ENCODE measurements at places on chromosomes 12 and 14.

- no peak for DNase-seq
These were observed 162.9 kb downstream of the GLT1D1 start for GRCh38 chr12:129016159-129016558.

- no peak for DNase-seq
These were observed 14.9 kb upstream of the FIGNL2 start for GRCh38 chr12:51863363-51863932.

DNA sequence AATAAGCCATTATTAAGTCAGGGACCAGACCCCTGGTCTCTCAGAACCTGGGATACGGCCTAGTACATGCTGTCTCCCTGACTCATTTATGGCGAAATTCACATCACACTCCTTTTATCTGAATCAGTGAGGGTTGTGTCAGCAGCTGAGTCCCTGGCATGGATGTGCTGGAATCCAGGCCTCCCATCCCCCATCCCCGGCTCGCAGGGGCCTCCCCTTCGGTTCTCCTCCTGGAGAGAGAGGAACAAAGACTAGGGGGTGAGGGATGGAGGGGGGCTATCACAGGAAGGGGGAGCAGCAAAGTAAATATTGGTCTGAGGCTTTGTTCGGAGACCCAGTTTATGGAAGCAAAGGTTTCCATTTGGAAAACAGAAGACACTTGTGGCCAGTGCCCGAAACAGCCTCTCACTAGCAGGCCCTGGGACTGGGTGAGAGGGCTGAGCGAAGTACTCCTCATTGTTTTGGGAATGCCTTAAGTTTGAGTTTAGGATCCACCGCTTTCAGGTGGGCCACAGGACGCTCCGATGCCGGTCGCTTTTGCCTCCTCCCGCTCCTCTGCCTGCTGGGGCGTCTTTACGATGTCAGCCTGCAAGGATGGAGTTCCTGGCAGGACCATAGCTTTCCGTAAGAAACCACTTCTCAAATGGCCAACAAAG lies 145.0 kb downstream of the PRKCH start:
- DNase-seq, result no peak

DNA sequence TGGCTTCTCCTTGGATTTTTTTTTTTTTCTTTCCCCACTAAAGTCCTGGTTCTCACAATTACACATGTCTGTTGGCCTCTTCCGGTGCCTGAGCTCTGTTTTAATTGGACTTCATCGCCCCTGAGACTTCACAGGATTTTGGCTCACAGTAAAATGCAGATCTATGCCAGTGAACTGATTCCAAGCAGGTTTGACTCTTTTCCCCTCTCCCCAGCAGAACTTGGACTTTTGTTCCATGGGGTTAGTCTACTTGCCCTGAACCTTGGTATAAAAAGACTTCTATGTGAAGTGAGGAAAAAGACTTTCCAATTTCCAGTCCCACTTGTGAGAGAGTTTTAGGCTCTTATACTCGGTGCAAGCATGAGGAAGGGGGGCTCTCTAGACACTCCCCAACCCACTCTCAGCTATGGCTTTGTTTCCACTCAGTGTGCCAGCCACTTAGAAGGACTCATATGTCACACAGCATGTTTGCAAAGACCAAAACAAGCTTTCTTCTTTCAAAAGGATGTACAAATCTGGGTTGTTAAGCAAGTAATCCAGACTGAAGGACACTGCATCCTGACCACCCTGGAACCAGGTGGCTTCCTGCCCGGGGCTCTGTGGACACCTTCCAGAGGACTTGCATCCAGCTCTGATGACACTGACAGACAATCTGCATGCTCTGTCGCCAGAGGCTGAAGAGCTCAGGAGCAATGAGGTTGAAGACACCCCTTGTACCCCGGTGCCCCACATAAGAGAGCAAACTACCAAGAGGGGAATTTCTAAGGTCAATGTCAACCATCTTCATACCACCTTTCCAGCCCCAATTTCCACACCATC lies 221.9 kb upstream of the EGLN3 start:
- DNase-seq, result no peak

DNA sequence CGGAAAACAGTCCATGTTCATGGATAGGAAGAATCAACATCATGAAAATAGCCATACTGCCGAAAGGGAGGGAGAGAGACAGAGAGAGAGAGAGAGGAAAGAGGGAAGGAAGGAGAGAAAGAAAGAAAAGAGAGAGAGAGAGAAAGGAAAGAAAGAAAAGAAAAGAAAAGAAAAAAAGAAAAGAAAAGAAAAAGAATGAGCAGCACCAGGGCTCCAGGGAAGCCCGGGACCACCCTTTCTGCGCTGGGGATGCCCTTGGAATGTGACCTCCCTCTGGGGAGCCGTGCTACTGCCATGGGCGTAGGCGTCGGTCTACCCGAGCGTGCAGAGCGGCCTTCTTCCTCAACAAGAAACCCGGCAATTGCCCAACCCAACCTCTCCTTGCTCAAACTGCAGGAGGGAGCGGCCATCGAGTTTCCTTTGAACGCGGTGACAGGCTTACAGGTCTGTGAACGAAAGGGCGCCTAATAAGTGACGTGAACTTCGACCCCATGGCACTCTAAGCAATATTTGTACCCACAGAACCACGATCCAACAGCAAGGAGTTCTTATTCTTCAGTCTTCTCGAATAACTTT lies 16.9 kb downstream of the OR6S1 start:
- no peak for DNase-seq

DNA sequence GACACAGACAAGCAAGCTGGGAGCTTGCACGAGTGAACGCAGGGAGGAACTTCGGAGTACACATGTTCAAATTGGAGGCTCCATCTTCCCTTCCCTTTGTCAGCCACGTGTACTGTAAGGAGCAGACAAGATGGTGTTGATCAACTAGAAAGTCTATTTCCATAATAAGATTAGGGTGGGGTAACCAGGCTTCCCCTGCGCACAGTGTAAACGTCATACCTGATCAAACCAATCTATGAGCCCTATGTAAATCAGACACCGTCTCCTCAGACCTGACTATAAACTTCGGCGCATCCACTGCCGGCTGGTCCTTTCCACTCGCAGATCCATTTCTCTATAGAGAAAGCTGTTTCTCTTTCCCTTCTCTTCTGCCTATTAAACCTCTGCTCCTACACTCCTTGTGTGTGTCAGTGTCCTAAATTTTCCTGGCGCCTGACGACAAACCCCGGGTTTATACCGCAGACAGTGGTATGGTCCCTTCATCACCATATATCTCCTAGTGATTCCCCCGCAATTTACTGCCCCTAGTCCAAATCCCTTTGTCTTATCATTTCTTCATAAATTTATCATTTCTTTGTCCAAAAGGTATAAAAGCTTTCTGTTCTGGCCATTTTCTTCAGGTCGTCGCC lies 7.5 kb upstream of the ETFBKMT start:
- no peak for DNase-seq

All from NCI-H1105 (cell line).